Nucleus accumbens (tissue), 56 donors: ENCODE measurements at places on chromosomes 6 and 20.

DNA sequence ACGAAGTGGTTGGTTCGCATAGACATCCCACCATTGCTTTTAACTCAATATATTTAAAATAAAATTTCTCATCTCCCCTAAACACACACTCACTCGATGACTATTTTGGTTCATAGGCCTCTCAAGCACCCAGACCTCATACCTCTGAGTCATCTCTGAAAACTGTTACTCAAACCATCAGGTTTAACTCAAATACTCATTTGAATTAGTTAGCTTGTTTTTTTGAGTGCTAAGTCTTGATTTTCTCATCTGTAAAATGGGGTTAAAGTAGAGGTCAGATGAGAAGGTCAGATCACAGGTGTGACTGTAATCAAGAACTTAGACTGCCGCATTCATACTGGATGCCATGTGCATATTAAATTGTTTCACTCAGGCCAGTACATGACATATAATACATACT is 243.9 kb upstream of the TENT5A start:
- no peak for DNase-seq

DNA sequence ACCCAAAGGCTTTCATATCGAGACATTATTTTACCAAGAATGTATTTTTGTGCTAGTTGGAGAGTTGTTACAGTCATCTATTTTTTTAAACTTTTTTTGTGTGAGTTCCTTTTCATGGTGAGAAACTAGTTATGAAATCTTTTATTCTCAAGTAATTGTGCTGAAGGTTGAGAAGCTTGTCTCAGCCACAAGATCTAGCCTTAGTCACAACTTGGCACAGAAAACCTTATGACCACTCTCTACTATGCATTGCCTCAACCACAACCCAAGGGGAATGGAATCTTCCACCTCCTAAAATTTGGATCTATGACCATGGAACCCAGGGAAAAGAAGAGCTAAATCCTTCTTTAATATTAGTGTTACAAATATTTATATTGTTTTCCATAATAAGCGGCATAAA is 58.5 kb downstream of the HS3ST5 start:
- DNase-seq = no peak

GRCh38 chr6:142550310-142551063 is 248.7 kb downstream of the ADGRG6 start:
- DNase-seq = no peak

GRCh38 chr20:49896204-49896603 is 19.1 kb downstream of the SPATA2 start:
- DNase-seq = no peak

DNA sequence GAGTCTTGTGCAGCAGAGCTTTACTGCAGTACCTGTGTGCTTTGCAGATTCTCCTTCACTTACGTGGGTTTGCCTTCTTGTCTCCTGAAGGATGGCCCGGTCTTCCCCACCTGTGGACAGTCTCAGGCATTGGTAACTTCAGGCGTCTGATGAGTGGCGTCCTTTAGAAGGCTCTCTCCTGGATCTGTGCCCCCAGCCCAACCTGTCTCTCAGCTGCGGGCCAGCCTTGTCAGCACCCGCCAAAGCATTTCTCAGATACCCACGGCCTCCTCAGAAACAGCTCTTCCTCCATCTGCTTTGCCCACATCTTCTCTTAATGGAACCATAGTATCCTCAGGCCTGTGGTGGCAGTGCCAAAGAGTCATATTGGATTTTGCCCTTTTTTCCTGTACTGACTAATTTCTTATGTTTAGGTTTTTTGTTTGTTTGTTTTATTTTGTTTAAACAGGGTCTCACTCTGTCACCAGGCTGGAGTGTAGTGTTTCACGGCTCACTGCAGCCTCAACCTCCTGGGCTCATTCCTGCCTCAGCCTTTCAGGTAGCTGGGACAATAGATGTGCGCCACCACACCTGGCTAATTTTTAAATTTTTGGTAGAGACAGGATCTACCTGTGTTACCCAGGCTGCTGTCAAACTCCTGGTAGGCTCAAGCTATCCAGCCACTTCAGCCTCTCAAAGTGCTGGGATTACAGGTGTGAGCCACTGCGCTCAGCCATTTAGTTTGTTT is 96.6 kb downstream of the ARID1B start:
- no peak for DNase-seq

DNA sequence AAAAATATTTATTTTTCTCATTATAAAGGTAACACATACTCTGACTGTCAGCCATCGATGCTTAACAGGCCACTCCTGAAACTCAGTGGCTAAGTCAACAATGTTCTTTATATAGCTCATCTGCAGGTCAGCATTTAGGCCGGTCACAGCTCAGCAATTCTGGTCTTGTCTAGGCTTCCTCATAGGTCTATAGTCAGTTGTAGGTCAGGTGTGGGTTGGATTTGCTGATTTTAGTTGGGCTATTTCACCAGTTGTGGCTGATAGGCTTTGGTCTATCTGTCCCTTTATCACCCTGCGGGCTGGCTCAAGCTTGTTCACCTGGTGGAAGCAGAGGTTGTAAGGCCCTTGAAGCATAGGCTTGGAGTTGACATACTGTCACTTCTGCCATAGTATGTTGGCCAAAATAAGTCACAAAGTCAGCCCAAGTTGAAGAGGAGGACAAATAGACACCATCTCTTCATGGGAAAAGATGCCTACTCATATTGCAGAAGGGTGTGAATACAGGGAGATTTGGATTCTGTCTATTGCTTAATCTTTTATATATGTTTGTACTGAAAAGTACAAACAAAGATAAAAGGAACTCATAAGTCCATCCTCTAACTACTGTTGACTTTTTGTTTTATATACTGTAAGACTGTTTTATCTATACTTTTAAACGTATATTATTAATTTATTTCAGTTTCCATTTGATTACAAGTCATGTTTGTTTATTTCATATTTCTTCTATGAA is 75.0 kb downstream of the BCKDHB start:
- DNase-seq = no peak

DNA sequence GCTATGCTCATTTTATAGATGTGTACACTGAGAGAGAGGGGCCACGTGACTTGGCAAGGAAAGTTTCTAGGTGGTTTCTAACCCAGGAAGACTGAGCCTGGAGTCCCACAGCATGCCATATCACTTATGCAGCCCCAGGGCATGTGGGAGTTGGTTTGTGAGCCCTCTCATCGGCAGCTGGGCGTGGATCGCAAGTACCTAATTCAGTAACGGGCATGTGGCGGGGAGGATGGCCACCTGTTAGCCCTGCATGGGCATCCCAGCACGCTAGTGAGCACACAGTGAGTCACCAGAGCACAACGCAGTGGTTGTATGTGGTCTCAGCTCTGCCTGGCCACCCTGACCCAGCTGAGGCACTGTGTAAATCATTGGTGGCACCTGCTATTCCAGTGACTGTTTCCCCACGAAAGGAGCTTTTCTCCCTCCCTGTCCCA is 88.3 kb downstream of the NINL start:
- DNase-seq = no peak

DNA sequence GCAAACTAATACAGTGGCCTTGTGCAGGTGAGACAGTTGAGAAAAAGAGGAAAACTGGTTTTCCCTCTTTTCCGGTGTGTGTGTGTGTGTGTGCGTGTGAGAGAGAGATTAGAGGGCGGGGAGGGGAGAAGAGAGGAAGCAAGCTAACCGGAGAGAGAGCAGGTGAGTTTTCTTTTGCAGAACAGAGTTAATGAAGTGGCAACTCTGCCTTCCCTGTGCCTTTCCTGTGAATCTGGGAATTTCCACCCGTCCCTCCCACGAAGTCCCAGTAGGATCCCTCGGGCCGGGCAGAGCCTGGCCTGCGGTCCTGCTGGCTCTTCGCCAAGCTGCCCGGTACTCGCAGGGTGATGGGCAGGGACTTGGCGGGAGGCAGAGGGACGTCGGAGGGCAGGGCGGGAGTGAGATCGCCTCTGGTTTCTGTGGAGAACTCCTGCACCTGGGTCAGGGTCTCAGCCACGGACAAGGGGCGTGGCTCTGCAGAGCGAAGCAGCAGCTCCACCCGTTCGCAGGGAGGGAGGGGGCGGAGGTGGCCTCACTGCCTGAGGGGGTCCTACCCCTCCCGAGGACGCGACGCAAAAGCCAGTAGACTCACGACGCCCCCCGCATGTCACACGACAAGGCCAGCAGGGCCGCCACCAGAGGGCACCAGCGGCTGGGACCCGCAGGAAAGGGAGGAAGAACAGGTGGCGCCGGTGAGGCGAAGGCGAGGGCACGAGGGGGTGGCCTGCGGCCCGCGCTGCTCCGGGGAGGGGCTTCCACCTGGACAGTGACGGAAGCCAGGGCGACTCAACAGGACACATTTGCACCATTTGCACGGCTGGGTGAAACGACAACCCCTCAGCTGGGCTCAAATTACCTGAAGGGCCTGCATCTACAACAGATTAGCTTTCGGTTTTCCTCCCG is 51.2 kb upstream of the RNF182 start:
- no peak for DNase-seq
